ENCODE measurements at places on chromosomes 5 and 9.

- DNase-seq = no peak
Measured at GRCh38 chr5:36147681-36148080, 4.0 kb downstream of the LMBRD2 start.

GRCh38 chr9:134156564-134157377, 7.6 kb downstream of the RNU6ATAC start:
- DNase-seq = no peak

- DNase-seq = no peak
Measured at GRCh38 chr5:168282120-168282519, 9.3 kb upstream of the WWC1 start.

- no peak for DNase-seq
Measured at GRCh38 chr5:40515476-40515875, 164.2 kb upstream of the PTGER4 start.

- no peak for DNase-seq
Measured at GRCh38 chr9:4541856-4542255, 51.6 kb downstream of the SLC1A1 start.

- peak; percentile 66 for DNase-seq
Measured at GRCh38 chr5:74167206-74167929, 473.2 kb downstream of the ENC1 start.

DNA sequence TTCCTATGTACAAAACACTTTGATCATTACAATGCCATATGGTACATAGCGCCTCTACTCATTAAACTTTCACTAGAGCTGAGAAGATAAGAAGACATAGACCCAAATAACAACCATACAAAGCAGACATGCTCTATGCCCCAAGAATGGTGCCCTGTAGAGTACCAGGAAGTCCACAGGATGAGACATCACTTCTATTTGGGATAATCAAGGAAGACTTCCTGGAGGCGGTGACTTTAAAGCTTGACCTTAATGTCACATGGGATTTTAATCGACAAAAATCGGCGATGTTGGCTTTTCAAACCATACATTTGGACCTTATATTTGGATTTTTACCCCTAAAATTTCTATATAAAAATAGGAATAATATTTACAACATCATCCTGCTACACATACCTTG, 224.3 kb upstream of the MAP3K1 start:
- DNase-seq = no peak

DNA sequence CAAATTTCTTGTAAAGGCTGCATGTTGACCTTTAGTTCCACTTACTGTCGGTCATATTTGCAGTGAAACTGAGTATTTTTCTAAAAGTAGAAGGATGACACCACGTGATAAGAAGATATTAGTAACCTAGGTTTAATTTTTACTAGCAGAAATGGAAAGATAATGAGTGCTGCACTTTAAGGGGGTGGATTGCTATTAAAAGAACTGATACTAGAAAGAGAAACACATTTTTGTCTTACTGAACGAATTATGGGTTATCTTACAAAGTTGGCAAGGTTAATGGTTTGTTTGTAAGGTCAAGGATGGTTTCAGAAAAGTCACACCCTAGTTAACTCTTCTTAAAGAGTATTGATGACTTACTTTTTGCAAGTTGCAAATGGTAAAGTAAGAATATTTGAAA, 2.4 kb downstream of the MACIR start:
- DNase-seq = no peak

- DNase-seq = no peak
Measured at GRCh38 chr5:175387144-175387543, 56.8 kb downstream of the DRD1 start.

- no peak for DNase-seq
Measured at GRCh38 chr5:56638061-56638621, 177.2 kb upstream of the MAP3K1 start.

- DNase-seq = peak; percentile 21
Measured at GRCh38 chr5:56506211-56506965, 273.3 kb upstream of the ANKRD55 start.

DNA sequence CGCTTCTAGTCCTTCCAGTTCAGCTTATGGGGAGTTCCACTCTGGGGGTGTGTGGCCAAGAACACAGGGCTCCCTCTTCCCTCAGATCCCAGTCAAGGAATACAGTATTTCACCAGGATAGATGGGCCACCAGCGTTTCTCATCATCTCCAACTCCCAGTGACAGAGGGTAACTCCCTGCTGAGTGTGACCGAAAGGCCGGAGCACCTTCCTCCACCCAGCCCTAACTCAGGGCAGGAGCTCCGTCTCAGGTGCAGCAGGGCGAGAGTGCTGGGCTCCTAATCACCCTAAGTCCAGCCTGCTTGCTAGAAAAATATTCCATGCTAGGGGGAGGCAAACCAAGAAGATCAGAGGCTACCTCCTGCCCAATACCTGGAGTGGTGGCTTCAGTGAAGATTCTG, 102.6 kb downstream of the ADAMTS2 start:
- DNase-seq = no peak

DNA sequence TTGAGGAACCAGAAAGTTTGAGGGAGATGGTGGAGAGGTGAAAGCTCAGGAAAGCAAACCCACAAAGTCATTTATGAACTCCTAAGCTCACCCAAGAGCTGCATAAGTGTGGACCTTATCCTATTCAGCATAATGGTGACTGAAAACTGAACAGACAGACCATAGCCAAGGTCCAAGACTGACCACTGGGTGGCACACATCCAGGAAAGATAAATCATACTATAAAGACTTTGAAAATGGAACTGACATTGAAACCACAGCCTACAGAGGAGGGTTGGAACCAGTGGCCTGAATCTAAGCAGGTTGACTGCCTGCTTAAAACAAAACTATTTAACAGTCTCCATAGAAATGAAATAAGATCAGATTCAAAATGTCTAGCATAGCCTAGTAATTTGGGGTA, 121.0 kb upstream of the RGS7BP start:
- DNase-seq = no peak

GRCh38 chr5:168707716-168708695, 128.8 kb upstream of the PANK3 start:
- no peak for DNase-seq

- no peak for DNase-seq
Measured at GRCh38 chr5:172082180-172082579, 75.7 kb upstream of the FBXW11 start.

- no peak for DNase-seq
Measured at GRCh38 chr9:18074041-18074440, 399.9 kb upstream of the ADAMTSL1 start.

- no peak for DNase-seq
Measured at GRCh38 chr5:72957337-72957736, 1.5 kb downstream of the FCHO2 start.

DNA sequence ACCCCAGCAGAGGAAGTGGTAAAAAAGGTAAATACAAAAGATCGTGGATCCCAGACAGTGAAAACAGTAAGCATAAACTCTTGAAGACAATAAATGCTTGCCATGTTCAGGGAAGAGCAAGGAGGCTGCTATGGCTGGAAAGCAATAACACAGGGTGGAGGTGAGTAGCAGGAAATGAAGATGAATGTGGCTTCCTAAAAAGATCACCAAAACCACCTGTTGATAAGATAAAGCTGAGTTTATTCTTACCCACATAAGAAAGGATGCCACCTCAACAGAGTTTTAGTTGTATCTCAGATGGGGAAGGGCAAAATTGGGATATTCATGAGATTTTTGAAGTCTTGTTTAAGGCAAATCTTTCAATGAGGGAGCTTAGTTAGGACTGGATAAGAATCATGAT, 273.3 kb downstream of the MSX2 start:
- no peak for DNase-seq

GRCh38 chr5:11719888-11720481, 184.3 kb downstream of the CTNND2 start:
- no peak for DNase-seq

GRCh38 chr5:54045077-54045792, 265.1 kb downstream of the ARL15 start:
- DNase-seq = no peak

DNA sequence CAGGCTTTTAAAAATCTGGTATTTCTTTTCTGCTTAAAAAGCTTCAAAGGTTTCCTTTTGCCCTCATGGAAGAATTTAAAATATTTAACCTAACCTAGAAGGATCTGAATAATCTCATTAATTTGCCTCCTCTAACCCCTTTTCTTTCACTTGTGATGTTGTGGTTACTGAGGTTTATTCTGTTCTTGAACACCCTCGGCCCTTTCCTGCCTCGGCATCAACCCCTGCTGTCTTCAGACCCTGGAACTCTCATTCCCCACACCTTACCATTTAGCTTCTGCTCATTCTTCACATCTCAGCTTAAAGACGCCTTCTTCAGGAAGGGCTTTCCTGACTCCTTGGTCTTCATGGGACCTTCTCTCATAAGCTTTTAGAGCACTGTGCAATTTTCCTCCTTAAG, 131.4 kb upstream of the MAN2A1 start:
- DNase-seq = no peak

DNA sequence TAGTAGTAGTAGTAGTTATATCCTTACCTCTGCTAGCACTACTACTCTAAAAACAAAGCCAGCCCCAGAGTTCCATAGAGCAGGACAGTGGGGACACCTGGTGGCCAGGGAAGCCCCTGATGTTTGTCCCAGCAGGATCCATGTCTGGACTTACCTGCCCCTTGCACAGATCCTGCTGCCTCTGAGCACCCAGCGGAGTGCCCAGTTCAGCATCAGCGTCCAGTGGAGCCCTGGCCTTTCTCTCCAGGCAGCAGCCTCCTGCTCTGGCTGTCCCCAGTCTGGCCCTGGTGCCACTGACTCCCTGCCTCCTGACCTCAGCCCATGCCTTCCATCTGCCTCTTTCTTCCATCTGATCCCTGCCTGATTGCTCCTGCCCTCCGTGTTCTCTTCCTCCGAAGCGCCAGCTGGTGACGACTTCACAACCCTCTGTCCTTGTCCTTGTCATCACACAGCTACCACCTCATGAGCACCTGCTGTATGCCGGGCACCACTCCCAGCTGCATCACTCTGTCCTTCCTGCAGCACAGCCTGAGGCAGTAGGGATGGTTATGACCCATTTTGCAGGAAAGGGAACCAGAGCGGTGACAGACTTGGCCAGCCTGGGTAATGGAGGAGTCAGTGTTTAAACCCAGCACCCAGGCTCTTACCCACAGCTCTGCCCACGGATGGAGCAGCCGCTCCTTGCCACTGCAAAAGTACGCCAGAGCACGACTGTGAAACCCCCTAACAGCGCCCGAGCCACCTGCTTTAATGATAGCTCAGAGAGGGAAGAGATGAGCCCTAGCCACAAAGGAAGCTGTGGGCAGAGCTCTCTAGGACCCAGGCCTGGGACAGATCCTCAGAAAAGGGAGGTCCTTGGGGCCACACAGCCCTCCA, 11.5 kb downstream of the SARDH start:
- no peak for DNase-seq

GRCh38 chr5:37875051-37875787, 35.4 kb upstream of the GDNF start:
- peak; percentile 69 for DNase-seq

DNA sequence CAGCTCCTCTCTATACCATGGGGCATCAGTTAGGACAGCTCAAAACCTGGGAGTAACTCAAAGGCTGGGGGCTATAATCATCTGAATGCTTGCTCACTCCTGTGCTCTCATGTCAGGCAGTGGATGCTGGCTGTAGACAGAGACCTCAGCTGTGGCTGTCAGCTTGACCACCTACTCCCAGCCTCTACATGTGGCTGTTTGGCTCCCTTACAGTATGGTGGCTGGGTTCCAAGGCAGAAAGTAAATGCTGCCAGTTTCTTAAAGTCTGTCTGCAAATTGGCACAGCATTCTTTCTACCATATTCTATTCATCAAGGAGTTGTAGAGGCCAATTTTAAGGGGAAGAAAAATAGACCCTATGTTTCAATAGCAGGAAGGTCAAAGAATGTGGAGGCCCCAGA, 66.9 kb downstream of the TMC1 start:
- no peak for DNase-seq

DNA sequence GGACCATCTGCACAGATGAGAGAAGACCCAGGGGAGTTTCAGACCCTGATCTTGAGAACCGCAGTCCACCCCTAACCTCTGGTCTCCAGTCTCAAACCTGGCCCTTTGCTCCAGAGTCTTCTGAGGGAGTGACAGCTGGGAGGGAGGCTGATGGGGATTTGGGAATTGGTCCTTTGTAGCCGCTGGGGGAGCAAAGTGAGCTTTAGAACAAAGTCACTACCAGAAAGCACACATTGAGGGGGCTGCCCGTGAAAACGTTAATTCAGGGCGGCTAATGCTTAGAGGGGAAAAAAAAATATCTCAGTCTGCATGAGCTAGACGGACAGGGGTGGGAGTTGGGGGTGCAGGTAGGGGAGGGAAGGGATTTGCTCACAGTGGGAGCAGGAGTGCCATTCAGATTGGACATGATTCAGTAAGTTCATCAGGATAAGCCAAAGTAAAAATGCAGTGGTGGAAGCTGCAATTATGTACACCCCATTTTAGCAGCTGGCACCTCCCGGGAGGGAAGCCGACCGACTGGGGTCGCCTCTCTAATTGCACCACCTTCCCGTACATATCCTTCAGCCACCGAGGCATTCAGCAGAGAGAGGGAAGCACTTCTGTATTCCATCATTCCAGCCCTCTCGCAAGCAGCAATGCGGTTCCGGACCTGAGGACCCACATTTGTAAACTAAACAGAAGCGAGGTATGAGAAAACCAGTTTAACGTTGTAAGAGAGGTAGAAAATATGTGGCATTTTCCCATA, 123.4 kb upstream of the RETREG1 start:
- DNase-seq = no peak

GRCh38 chr9:100492952-100493351, 20.0 kb downstream of the TMEFF1 start:
- peak; percentile 23 for DNase-seq

GRCh38 chr5:179764056-179764455, 29.7 kb upstream of the LTC4S start:
- DNase-seq = no peak

- no peak for DNase-seq
Measured at GRCh38 chr9:99964336-99964735, 57.9 kb downstream of the STX17 start.

- DNase-seq = no peak
Measured at GRCh38 chr5:138884094-138884493, 9.0 kb upstream of the LRRTM2 start.

- DNase-seq = no peak
Measured at GRCh38 chr9:8020186-8020585, 220.6 kb upstream of the DMAC1 start.

GRCh38 chr9:116337015-116337414, 183.4 kb downstream of the PAPPA start:
- peak; percentile 23 for DNase-seq

GRCh38 chr5:64775291-64775690, 6.6 kb downstream of the CWC27 start:
- DNase-seq = no peak

DNA sequence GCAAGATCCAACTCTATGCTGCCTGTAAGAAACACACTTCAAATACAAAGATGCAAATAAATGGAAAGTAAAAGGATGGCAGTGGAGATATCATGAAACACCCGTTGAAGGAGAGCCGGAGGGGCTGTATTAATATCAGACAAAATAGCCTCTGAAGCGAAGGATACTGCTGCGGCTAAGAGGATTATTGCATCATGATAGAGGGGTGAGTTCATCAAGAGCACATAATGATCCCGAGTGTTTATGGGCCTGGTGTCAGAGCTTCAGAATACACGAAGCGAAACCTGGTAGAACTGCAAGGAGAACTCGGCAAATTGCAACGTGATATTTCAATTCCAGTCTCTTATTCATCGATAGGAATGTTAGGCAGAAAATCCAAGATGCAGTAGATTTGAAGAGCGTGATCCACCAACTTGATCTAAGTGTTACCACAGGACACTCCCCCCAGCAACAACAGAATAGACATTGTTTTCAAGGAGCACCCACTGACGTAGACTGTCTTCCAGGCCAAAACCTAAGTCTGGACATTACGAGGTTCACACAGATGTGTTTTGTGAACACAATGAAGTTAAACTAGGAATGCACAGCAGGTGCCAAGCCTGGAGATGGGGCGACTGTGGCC, 27.7 kb upstream of the QSOX2 start:
- DNase-seq = no peak

GRCh38 chr5:151740958-151741373, 17.5 kb downstream of the ATOX1 start:
- peak; percentile 64 for DNase-seq
